Stimulated activated CD4-positive, alpha-beta T cell treated with anti-CD3 and anti-CD28 coated beads, Interleukin-2, amount 100 ng/mL, for 4 hours (primary cell): ENCODE measurements at places on chromosomes 3 and 15.
A peak's percentile ranks its signal among the peaks of the same experiment; 100 is the strongest.

DNA sequence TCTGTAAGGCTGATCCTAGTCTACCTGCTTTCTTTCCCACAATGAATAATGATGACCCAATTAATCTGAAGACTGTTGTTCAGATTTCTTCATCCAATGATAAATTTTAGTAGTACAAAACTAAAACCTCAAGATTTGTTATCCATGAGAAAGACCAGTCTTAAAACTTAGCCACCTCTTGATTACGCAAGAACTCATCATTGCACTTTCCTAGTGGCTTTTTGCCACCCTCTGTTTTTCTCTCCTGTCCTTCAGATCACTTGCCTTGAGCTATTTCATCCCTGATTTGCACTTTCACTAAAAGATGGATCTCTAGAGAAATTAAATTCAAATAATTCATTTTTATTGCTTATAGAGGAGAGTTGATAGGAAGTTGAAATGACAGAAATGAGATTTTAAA, 142.7 kb upstream of the RBMS3 start:
- DNase-seq, result no peak

GRCh38 chr15:68403161-68403941, 28.6 kb downstream of the ITGA11 start:
- DNase-seq, result no peak

DNA sequence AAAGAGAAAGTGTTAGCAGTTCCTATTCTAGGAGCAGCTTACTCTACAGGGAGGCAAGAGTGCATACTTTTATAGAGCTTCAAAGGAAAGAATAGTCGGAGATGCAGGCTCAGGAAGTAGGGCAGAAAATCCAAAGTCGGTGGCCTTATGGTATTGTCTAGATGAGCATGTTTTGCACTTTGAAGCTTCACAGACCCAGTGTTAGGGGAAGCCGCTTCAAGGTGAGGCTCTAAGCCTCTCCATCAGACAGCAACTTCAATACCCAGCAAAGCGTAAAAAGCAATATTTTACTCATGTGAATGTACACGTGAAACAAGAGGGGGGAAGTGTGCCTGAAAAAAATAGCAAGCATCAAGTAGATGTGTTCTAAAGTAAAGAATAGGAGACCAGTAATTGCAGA, 125.6 kb upstream of the RASGRP1 start:
- no peak for DNase-seq

DNA sequence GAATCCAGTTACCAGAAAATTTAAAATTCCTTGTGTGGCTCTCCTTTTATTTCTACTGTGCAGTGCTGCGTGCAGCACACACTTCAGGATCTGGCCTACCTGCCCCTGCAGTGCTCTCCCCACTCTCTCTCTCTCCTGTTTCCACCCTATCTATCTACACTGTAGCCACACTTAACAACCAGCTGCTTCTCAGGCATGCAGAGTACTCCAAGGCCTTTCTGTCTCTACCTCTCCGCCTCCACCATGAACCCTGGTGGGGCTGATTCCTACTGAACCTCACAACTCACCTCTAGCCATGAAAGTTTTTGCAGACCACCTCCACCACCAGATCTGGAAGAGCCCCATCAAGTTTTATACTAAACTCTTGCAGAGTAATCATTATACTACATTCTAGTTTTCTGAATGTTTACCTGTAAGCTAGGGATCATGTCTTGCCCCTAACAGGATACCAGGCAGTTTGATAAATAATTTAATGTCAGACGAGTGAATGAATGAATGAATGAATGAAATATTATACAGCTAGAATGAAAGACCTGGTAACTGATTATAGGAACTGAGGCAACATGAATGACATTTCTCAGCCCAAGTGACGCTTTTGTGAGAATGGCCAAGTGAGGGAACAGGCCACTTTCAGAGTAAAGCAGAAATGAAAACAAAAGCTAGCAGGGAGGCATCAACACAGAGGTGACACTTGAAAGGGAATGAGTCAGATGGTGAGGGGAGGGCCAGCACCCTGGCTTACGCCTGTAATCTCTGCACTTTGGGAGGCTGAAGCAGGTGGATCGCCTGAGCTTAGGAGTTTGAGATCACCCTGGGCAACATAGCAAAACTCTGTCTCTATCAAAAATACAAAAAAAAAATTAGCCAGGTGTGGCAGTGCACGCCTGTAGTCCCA, 363.5 kb downstream of the FOXP1 start:
- DNase-seq, result peak; percentile 54

DNA sequence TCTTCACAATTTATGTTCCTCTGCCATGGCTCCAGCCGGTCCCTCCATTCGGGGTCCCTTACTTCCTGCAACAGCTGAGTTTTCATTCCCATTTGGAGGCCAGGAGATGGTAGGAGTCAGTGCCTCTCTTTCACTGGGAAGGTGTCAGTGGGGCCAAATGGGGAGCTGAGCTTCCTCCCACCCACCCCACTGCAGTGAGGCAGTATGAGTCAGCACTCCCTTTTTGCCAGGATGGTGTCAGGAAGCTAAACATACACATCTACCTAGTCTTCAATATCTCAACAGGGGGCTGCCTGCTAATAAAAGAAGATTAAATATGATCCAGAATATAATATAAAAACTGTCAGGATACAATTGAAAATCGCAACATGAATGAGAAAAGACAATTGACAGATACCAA, 12.7 kb upstream of the ACTC1 start:
- no peak for DNase-seq

DNA sequence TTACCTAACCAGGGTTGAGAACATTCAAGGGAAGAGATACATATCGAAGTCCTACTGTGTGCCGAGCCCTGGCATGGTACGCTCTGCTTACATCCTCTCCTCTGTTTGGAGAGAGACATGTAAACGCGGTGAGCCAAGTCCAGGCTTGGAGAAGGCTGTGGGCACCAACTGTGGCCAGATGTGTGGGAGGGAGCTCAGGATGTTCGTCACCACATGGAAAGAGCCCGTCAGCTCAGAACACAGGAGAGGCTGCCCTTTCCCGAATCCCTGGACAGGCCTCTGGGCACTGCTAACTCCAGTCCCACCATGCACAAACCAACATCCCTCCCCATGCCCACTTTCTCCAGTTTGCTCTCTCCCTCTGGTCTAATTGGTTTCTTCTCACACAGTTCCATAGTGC, 43.0 kb downstream of the MESD start:
- no peak for DNase-seq

DNA sequence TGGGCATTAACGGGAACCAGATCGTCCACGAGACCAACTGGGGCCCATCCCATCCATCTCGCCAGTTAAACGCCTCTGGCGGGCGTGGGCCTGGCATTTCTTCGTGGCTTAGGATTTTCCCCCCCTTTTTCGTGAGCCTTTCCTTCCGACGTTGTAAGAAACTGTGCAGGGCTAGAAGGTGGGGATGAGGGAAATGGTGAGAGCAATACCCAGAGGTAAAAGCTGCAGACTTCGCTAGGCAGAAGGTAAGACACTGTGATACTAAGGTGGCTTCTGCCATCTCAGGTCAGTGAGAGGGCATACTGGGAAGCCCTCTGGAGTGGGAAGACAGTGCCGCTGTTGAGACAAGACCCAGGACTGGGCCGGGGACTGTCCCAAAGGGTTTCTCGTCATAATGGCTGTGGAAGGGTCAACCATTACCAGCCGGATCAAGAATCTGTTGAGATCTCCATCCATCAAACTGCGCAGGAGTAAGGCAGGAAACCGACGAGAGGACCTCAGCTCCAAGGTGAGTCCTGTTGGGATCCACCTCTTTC, 666 bp downstream of the MAPKBP1 start:
- DNase-seq, result no peak

- DNase-seq, result no peak
Observed at GRCh38 chr3:63395960-63396359, 117.9 kb downstream of the SYNPR start.

DNA sequence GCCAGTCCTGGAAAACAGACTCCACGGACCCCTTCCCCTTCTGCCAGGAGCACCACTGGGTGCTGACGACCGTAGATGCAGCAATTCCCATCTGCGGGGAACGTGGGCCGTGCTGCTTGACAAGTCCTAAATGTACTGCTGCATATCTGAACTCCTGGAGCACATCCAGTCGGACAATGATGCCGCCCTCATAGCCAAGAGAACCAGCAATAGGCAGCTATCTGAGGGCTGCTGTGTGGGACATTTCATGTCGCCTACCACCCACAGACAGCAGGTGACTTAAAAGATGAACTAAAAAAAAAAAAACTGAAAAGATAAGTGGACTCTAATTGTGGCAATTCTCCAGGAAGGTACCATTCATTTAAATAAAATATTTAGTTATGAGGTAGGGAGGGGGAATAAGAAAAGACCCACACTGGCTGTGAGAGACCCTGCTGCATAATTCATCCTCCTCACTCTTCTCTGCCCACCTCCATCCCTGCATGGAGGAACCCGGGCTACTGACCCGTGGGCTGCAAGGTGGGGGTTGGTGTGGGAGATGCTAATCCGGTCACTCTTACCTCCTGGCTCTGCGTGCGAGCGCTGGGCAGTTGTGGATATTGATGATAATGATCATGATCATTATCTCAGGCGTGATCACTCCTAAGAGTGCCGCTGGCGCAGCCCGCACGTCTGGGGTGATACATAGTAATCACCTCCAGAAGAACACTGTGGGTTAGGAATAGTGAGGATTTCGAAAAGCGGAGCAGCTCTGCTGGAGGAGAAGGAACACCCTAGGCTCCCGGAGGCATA, 28.3 kb downstream of the ALS2CL start:
- no peak for DNase-seq
